ENCODE measurements at places on chromosomes 5 and 9. TPM values are rescaled to one million over a fixed set of nuclear protein-coding genes. Genes with fewer than 3 reads are reported as not detected.
A peak's percentile ranks its signal among the peaks of the same experiment; 100 is the strongest.

The RNF183 gene
- total RNA-seq = not detected

The SMIM33 gene
- not detected for total RNA-seq

The PCDHGA1 gene
- 0.51 TPM for total RNA-seq

The OCLN gene
- 0.46 TPM for total RNA-seq

The PHYKPL gene
- 51.6 TPM for total RNA-seq

The CEL gene
- 0.42 TPM for total RNA-seq

The PAEP gene
- total RNA-seq = not detected

The GFM2 gene
- 17.8 TPM for total RNA-seq

The MSX2 gene
- 3.6 TPM for total RNA-seq

DNA sequence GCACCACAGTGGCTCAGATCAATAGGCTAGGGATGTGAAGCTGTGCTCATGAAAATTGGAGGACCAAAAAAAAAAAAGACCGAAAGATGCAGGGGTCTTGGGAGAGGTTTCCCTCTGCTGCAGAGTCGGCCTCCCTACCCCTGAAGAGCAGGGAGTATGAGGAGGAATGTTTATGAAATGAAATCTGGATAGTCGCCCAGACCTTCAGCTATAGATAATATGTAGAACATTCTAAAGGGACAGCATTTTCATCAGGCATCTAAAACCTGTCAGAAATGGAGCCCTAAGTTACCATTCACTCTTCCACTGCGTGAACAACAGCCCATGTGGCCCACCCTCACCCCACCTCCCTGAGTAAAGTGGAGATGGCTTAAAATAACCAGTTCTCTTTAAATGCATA lies 122.9 kb downstream of the TMEM174 start:
- no peak for DNase-seq

DNA sequence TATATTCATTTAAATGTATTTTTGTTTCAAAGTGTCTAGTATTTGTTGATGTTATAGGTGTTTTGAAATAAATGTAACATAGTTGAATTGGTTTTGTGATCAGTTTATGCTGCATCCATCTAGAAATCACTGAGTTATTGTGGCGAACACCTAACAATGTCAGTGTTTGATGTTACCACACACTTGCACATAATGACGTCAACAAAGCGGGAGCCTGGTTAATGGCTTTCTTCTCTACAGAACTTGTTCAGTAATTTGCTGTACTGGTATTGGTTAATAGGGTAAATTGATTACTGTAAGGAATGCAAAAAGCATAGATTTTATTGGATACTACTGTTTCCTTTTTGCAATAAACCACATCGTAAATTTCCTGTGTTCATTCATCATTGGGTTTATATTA lies 133.0 kb downstream of the ATG10 start:
- no peak for DNase-seq

DNA sequence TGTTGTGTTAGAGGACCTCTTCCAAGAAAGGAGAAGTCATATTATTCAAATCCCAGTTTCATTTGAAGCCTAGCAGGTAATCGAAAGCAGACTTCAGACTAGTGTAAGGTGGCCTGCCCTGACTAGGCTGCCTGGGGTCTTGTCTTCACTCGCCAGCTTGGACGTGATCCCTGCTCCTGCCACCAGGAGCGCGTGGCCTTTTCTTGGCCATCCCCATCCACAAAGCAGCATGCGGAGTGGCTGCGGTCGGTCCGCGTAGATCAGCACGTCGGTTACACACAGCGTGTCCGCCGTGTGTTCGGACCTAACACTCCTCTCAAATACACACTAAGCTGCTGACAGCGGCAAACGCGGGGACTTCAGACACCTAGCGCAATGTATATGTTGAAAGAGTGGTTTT lies 37.3 kb downstream of the CFAP77 start:
- DNase-seq = no peak

DNA sequence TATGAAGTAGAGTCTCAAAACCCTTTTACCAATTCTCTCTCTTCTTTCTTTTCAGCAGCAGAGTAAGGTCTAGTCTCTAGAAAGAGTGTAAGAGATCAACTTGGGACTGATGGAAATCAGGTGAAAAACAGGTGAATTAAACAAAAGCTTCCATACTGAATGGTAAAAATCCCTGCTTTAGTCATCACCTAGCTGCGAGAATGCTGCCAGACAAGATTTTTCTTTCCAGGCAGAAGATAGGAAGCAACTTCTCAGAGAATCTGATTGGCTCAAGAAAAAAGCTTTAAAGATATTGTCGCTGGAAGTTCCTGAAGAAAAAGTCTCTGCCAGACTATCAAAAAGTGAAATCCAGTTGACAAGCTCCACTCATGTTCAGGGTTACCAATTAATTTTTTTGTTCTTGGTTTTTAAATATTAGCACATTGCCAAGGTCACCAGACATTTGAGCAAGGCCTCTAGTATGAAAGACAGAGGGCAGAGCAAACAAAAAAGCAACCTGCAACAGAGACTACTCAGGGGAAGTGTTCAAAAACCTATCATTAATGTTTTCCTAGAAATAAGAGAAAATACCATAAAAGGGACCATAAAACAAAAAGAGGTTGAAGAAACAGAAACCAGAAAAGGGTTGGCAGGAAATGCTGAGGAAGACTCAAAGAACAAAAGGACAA lies 9.3 kb downstream of the CDO1 start:
- DNase-seq = no peak

DNA sequence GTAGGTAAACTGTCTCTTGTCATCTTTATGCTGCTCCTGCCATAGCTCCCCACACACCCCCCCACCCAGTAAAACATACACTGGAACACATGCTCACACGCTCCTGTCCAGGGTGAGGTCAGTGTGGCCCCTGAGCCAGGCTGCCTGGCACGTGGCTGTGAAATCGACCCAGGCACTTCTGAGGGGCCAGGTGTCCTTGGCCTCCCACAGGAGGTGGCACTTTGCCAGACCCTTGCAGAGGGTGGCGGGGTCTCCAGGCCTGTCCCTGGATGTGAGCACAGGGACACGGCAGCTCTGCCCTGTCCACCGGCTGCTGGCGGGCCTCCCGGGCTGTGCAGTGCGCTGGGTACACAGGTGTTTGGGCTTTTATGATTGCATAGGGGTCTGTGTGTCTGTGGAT lies 10.0 kb upstream of the CRB2 start:
- no peak for DNase-seq

DNA sequence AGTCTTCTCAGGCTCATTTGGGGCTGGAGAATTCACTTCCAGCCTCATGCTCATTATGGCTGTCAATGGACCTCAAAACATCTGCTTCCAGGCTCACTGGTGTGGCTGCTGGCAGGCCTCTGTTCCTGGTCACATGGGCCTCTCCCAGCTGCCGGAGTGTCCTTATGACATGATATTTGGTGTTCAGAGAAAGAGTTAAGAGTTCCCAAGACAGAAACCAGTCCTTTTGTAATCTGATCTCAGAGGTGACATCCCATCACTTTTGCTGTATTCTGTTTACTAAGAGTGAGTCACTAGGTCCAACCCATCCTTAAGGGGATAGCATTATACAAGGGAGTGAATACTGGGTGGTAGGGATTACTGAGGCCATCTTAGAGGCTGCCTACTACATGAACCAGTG lies 104.6 kb downstream of the CACNA1B start:
- no peak for DNase-seq

GRCh38 chr5:116438979-116439554 lies 135.6 kb downstream of the SEMA6A start:
- DNase-seq = no peak

GRCh38 chr9:2086116-2086515 lies 71.0 kb downstream of the SMARCA2 start:
- DNase-seq = no peak

DNA sequence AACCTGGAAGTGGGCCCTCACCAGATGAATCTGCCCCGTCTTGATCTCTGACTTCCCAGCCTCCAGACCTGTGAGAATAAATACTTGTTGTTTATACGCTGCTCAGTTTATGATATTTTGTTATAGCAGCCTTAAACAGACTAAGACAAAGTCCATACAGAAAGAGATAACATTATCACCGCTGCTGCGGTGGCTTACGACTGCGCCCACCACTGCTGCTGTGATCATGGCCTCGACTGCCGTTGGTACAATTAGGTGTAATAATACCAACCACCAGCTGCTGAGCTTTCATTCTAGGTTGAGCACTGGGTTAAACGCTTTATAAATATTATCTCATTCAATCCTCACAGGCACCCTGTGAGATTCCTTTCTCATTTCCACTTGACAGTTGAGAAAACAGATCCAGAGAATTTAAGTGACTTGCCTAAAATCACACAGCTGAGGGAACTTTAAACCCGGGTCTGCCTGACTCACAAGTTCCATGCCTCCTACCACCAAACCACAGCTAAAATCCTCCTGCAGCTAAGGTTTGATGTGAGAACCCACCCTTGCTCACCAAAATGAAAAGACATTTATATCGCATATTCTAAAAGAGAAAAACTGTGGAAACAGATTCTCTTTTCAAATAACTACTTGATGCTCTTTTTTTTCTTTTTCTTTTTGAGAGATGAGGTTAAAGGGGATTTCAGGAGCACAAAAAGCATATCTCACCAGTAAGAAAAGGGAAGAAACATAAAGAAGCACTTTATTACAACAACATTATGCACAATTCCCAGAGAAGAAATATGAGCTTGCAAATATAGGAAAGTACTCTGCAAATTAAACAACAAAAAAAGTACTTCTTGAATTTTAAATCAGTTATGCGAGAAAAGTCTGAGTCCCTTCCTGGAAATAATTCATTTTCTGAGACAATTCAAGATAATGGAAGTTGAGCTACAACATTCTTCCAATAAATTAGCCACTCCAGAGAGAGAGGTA lies 23.9 kb downstream of the GOLM1 start:
- DNase-seq = no peak

DNA sequence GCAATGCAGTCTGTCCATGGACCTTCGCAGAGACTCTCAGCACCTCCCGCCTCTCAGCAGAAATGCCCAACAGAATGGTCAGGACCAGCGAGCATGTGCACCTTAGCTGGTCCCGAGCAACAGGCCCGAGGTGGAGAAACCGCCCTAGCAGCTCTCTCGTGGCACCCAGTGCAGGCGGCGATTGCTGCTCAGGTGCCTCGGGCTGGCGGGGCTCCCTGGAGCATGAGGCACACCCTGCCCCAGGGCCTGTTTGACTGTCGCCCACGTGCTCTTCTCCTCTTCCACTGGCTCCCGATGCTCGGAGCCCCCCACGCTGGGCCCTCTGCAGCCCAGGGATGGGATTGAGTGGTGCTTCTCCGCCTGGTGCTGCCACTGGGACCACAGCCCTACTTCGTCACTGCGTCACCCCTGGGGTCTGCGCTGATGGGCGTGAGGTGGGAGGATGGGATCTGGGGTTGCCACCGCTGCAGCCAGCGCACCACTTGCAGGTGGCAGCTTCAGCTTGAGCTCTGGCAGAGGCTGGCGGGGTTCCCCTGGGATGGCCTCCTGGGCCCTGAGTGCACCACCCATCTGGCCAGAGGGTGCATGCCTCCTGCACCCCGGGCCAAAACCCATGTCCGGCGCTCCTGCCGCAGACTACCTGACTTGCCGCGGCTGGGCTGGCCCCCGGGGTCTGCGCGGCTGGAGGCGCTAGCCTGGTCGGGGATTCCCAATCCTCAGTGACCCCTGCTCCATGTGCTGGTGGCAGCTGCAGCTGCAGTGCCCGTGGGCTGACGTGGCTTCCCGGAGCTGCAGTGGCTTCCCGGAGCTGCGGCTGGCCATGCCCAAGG lies 244.2 kb downstream of the FOXD4L6 start:
- peak; percentile 48 for DNase-seq

DNA sequence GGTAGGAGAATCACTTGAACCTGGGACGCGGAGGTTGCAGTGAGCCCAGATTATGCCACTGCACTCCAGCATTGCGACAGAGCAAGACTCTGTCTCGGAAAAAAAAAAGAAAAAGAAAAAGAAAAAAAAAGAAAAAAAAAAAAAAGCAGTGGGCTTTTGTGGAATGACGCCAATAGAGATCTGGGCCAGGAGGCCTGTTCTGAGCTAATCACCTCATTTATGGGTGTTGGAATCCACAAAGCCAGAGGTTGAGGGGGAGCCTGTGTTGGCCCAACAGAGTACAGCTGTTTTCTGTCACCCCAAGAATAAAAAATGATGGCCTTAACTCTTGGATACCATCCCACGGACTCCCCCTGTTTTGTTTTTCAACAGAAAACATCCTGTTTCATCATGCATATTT lies 18.5 kb downstream of the OSTF1 start:
- no peak for DNase-seq

- DNase-seq = no peak
Observed at GRCh38 chr5:141934099-141934844, 10.6 kb downstream of the DELE1 start.

DNA sequence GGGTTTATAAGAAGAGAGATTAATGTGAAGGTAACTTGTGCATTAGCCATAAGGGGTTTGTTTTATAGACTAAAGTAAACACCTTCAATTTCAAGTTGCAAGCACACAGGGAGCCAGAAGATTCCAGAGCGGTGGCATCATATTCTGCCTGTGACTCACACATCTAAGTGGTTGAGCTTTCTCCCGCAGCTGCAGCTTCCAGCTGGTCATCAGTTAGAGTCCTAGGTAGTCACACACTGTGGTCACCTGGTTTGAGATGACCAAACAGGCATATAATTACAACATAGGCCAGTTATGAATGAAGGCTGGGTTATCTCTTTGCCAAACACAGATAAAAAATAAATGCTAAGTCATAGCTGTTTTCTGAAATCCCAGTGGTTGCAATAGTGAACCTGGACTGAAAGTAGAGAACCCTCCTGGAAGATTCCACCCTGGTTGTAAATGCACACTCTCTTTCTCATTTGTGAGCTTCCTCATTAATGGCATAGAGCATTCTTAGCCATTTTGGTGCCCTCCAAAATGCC lies 171.3 kb downstream of the GDNF start:
- peak; percentile 85 for DNase-seq
